NCI-H1436 treated with DMSO at 0.1 percent for 48 hours (cell line): ENCODE measurements at places on chromosomes 4 and X.

- no peak for DNase-seq
Observed at GRCh38 chr4:188550296-188550695, 411.1 kb downstream of the TRIML1 start.

DNA sequence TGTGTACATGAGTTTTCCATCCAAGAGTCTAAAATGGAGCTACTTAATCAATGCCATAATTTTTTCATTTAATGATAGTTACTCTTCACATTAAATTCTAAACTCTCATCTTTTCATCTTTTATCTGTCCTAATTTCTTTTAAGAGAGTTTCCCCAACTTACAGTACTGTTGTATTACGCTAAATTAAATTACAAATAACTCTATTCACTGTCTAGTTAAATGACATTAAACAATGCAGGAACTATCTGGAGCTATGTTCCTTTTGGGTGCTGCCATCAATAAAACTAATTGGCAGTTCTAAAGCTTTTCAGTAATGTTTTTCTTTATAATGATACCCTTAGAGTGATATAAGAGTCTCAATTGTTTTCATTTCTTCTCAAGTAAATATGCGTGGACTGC is 227.6 kb downstream of the ANKRD50 start:
- no peak for DNase-seq

DNA sequence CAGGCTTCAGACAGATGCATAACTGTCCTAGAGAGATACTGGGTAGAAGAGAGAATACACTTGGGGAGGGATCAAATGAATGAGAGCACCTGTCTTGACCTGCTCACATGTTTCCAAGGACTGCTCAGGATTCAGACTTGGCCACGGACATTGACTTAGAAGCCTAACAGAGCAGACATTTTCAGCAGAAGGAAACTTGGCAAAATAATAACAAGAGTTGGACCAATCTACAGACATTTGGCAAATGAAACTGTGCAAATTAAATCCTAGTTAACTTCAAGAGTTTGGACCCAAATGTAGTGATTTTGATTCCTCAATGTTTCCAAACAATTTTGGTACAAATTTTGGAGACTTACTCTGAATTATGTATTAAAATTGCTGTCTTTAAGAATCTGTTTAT is 223.9 kb downstream of the CAMK2D start:
- DNase-seq: no peak

DNA sequence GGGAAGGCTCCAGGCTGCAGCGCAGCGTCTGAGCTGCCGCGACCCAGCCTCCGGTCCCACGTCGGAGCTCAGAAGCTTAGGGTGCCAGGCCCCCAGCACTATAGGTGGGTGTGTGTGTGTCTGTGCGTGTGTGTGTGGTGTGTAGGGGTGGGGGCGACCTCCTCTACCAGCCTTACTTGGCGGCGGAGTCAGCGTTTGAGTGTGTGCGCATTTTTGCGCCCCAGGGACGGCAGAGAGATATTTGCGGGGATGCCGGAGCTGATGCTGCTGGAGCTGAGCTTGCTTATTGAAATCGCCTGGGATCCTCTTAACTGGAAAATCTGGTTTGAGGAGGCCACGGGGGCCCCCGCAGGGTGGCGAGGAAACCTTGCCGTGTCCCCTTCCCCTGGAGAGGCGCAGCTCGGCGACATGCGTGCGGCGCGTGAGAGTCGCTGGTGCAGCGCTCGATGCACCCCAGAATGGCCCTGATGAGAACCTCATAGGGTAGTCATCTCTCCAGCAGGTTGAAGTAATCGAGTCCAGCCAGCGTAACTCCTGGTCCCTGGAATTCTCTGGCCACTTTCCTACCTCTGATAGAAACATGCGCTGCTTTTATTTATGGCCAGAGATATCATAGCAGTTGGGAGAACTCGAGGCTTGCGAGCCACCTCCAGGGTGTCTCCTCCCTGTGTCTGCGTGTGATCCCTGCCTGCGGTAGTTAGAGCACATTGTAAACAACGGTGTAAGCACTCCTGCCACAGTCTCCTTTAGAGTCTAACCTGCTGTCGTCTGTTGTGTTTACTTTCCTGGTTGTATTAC is 2.7 kb downstream of the ADGRL3 start:
- no peak for DNase-seq
